ENCODE measurements at places on chromosomes 2 and 18.

DNA sequence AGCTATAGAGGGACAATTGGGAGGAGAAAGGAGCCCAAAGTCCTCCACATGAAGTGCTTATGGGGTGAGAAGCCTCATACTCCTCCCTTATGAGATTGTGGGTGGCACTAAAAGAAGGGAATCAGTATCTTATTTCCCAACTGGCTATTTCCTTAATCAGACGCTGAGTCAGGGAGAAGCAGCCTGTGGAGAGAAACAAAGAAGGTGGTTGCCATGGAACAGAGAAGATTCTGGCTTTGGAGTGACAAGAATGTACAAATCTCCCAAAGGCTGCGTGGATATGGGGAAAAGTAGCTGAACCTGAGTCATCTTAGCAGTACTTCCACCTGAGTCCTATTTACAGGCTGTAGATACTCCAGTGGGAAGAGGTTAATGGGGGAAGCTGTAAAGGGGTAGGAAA lies 115.8 kb upstream of the CWC22 start:
- no peak for DNase-seq

- DNase-seq: no peak
Observed at GRCh38 chr2:197804758-197805714, 643 bp downstream of the PLCL1 start.

DNA sequence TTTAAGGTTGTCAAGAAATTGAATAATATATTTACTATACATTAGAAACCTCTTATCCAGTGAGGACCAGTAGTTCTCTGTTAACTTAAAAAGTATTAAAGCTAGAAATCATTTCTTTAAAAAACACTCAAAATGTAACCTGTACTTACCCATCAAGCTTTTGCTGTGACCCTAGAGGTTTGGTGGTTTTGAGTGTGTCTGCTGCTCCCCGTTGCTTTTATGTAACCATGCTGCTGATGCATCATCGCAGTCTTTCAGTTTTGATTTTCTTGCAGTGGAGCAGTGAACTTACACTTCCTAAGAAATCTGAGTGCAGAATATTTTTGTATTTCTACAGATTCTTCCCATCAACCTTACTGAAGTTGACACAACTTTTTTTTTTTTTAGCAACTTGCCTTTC lies 34.2 kb downstream of the MRPS9 start:
- DNase-seq: no peak

DNA sequence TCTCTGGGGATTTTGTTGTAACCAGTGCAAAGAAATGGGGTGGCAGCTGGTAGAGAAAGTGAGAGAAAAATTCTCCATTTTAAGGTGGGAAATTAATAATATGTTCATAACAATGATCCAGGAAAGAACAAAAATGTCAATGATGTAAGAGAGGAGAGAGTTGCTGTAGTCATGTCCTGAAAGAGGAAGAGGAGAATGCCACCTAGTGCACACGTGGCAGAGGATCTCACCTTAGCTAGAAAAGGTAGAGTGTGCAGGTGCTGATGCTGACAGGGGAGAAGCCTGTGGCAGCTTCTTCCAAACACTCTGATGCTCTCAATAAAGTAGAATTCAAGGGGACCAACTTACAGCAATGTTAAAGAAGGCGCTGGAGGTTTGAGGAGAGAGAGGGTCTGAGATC lies 282.9 kb upstream of the PKDCC start:
- no peak for DNase-seq

DNA sequence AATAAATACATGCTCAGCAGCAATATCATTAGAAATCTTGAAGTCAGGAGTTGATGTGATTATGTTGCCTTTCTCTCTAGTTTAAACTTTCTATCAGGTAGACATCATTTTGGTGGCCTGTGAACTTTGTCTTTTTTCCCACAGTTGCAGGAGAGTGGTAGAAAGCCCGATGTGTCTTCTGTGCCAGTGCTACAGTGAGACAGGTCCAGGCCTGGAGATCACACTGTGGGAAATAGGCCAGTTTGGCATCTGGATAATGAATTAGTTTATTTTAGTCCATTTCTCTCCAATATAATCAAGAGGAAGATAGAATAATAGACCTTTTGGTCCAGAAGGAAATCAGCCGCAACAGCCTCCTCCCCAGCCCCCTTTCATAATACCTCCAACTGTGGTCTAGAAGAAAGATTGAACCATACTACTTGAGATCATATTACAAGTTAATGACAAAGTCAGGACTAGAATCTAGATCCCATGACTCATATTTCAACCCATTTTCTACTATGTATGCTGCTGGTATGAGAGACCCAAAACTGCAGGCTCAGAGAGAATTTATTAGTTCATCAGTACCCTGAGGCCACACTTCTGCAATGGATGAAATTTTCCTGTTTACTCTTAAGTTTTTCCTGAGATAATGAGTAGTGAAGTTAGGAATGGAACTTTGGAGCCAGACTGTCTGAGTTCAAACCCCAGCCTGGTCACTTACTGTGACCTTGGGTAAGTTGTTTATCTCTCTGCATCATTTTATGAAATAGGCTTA lies 20.6 kb downstream of the KCMF1 start:
- no peak for DNase-seq

DNA sequence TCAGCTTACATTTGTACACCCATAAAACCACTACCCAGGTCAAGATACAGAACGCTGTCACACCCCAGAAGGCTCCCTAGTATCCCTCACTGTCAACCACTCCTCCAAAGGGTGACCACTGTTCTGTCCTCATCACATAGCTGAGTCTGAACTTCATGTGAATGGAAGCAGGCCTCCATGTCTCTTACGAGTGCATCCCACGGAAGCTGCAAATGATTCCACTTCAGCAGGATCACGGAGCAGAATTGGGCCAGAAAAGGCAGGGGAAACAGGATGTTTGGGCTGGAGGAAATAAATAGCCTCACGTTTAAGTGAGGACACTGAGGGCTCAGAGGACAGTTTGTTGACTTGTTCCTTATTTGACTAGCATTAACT lies 38.4 kb downstream of the LBH start:
- DNase-seq: no peak

DNA sequence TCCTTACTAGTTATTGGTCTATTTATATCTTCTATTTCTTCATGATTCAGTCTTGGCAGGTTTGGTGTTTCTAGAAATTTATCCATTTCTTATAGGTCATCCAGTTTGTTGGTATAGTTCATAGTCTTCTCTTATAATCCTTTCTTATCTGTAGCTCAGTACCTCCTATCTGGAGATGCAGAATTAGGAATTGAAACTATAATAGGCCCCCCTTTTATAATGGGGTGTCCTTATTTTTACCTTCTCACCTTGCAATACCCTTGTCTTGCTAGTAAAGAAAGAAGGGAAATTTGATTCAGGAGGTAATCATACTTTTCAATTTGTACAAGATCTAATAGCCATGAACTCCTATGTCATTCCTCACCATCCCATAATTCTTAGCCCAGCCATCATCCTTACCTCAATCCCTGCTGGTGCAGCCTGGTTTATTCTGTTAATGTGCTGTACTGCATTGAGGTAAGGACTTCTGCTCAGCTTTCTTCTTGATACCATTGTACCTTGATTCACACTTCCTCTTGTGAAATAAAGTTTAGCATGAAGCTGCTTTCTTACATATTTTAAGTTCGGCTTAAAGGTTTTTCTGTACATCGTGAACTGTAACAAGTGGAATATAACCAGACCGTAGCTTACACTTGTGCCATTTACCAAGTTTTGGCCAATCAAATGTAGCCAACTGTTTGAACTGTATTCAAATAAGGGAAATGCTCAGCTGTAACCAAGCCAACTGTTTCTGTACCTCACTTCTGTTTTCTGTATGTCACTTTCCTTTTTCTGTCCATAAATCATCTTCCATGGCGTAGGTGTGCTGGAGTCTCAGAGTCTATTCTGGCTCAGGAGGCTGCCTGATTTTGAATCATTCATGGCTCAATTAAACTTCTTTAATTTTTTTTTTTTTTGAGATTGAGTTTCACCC lies 40.1 kb upstream of the PTH2R start:
- DNase-seq: no peak

- no peak for DNase-seq
Observed at GRCh38 chr2:20654535-20654813, 3.6 kb upstream of the HS1BP3 start.

GRCh38 chr2:158926478-158926948 lies 41.9 kb upstream of the TANC1 start:
- DNase-seq: no peak

GRCh38 chr18:7633171-7633570 lies 66.1 kb downstream of the PTPRM start:
- DNase-seq: no peak

DNA sequence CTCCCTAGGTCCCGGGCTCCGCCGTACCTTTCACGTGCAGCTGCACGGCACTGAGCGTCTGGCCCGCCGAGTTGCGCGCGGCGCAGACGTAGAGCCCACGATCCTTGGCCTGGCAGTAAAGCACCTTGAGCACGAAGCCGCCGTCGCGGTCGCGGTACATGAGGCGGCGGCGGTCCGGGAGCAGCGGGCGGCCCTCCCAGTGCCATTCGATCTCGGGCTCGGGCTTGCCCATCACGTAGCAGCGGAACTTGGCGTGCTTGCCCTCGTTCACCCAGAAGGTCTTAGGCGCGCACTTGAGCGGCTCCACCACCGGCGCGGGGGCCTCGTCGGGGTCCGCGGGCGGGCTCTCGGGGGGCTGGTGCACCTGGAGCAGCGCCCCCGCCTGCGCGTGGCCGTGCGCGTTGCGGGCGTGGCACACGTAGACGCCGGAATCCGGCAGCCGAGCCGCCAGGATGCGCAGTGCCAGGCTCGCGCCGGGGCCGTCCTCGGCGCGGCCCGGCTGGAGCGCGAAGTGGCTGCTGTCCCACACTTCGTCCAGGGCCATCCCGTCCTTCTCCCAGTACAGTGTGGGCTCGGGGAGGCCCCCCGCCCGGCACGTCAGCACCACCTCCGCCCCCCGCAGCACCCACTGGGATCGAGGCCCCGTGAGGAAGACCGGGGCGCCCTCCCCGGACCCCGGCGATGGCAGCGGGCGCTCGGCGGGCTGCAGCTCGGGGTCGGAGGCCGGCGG lies 980 bp downstream of the OBSL1 start:
- DNase-seq: no peak

- DNase-seq: no peak
Observed at GRCh38 chr2:128303095-128303791, 15.4 kb downstream of the HS6ST1 start.

- DNase-seq: no peak
Observed at GRCh38 chr2:120667981-120668380, 67.7 kb upstream of the GLI2 start.

- no peak for DNase-seq
Observed at GRCh38 chr2:45134726-45135125, 125.5 kb upstream of the SIX2 start.

DNA sequence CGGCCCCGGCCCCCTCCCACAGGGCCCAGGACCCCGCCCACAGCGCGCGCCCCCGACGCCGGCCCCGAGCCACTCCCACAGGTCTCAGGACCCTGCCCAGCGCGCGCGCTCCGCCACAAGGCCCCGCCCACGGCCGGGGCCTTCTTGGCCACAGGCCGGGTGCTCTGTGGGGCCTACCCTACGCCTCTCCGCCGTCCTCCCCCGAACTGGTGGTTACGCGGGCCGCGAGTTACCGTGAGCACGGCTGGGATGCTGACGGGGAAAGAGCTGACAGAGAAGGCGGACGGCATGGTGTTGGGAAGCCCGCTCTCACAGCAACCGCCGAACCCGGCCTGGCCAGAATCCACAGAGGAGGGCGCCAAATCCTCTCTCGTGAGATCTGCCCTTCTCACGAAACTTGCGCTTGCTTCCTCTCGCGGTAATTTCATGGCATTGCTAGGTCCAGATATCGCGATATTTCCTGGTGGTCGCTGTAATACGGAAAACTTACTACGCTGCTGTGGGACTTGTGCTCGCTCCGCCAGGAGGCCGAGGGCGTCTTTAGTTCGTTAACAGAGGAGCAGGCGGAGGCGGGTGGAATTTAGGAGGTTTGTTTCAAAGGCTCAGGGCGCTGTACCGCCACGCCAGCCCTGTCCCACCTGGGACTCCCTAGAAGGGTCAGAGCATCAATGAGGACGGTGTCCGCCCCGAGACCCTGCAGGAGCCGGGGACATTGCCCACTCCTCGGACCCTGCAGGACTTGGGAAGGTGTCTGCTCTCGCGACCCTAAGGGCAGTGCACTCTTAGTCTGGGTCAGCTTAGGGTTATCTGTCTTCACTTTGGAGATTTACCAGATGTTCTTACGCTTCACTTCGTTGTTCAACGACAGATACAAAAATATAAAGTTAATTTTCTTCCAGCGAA lies at the start of gene TMEM18:
TSS of gene TMEM18 (minus strand) at position 351 of the 903 bp plus-strand sequence. CDS start at position 290, 61 bp downstream.
- DNase-seq: peak; percentile 95
